ENCODE measurements at places on chromosomes 1 and 21.

DNA sequence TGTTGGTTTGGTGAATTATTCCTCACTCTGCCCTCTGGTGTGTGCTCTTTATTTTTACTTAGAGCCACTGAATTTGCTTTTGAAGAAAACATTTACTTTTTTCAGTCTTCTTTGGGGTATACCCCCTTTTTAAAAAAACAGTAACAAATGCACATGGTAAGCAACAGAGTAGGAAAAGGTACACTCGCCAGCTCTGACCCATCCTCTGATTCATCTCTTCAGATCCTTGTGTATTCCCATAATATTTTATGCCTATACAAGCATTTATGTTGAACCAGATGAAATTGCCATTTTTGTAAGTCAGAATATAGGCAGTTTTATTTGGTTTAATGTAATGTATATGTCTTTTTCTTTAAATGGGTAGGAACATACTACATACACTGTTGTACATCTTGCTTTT lies 28.3 kb downstream of the TTC3 start:
- no peak for DNase-seq

GRCh38 chr21:35743571-35743970 lies 316.8 kb downstream of the SETD4 start:
- DNase-seq = no peak

- DNase-seq = no peak
Observed at GRCh38 chr21:14684071-14684470, 138.0 kb upstream of the SAMSN1 start.

GRCh38 chr21:28442624-28443023 lies 550.1 kb downstream of the LTN1 start:
- no peak for DNase-seq

DNA sequence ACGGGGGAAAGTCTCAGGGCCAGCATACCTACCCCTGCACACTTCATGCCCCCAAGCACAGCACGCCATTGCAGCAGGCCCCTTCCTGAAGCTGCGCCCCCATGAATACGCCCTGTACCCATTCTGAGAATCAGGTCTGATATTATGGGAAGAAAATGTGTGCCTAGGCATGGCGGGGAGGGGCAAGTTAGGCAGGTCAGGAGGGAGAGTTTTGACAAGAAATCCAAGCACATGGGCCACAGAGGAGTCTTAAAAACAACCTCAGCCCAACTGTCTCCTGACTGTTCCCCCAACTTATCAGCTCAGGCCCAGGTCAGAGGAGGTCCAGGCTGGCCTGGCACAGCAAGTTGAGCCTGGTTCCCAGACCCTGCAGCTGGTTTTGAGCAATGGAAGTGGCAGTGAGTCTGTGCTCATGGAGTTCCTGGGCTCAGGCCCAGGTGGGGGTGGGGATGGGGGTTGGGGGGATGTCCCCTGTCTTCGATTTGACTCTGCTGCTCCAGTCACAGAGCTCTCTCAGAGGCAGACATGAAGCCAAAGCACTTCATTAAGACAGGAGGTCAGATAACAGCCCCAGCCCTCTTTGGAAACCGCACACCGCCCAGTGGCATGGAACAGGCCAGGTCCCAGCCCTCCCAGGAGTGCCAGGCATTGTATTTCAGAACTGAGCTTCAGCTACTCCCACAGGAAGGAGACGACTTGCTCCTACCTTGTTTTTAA lies 20.6 kb upstream of the BCAR3 start:
- DNase-seq = no peak

Measured in stimulated activated CD4-positive, alpha-beta T cell treated with anti-CD3 and anti-CD28 coated beads, Interleukin-4, amount 100 ng/mL, for 48 hours (primary cell).